ENCODE measurements at places on chromosomes 2 and 18. TPM values are rescaled to one million over a fixed set of nuclear protein-coding genes. Genes with fewer than 3 reads are reported as not detected.

Gene NPPC
- 33.2 TPM for polyA plus RNA-seq

Gene MALT1
- polyA plus RNA-seq = 18.2 TPM

Gene SERPINB2
- polyA plus RNA-seq = not detected

Gene MRPS5
- polyA plus RNA-seq = 86.6 TPM

Gene GRHL1
- polyA plus RNA-seq = 12.9 TPM

Gene COLEC11
- polyA plus RNA-seq = 2.1 TPM

Gene FAM210A
- 17.8 TPM for polyA plus RNA-seq

Gene CNNM4
- 12.6 TPM for polyA plus RNA-seq

Gene C2orf80
- 35.4 TPM for polyA plus RNA-seq

Gene EMX1
- polyA plus RNA-seq = 0.43 TPM

Gene PLA2R1
- polyA plus RNA-seq = 14.0 TPM

Gene TEX44
- polyA plus RNA-seq = not detected

Gene GKN2
- polyA plus RNA-seq = not detected

Gene ANKRD29
- 27.9 TPM for polyA plus RNA-seq

Gene CCDC68
- polyA plus RNA-seq = 3.3 TPM

Gene NCKAP5
- 12.6 TPM for polyA plus RNA-seq

Gene CTDSP1
- 78.4 TPM for polyA plus RNA-seq

Gene TUBA4A
- polyA plus RNA-seq = 73.6 TPM

Gene EGR4
- polyA plus RNA-seq = not detected

Gene MLPH
- 0.62 TPM for polyA plus RNA-seq

Gene NXPH2
- polyA plus RNA-seq = 12.7 TPM

Gene CYS1
- polyA plus RNA-seq = 4.0 TPM

Gene SOWAHC
- 11.3 TPM for polyA plus RNA-seq

Gene IKZF2
- 10.5 TPM for polyA plus RNA-seq

Gene CDK5R2
- 62.5 TPM for polyA plus RNA-seq

Gene TMEM185B
- polyA plus RNA-seq = 15.4 TPM

Gene GREB1L
- 4.6 TPM for polyA plus RNA-seq

Measured in spinal cord (tissue), 10 donors.